ENCODE measurements at places on chromosomes 6 and 20.

DNA sequence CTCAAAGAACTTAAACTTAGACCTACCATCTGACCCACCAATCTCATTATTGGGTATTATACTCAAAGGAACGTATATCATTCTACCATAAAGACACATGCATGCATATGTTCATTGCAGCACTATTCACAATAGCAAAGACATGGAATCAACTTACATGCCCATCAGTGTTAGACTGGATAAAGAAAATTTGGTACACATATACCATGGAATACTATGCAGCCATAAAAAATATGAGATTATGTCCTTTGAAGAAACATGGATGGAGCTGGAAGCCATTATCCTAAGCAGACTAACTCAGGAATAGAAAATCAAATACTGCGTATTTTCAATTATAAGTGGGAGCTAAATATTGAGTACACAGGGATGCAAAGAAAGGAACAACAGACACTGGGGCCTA, 166.4 kb upstream of the GLP1R start:
- no peak for DNase-seq

GRCh38 chr6:136031982-136032381, 180.5 kb downstream of the PDE7B start:
- DNase-seq, result no peak

GRCh38 chr20:46694484-46694883, 5.2 kb upstream of the TP53RK start:
- DNase-seq, result peak; percentile 58

DNA sequence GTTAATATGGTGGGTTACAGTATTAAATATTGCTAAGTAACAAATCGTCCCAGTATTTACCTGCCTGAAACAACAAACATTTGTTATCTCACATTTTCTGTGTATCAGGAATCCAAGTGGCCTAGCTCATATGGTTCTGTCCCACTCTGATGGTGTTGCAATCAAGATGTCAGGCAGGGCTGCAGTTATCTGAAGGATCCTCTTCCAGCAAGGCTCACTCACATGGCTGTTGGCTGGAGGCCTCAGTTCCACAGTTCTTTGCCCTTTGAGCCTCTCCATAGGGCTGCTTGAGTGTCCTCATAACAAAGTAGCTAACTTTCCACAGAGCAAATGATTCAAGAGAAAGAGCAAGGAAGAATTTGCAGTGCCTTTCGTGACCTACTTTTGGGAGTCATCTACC, 17.7 kb downstream of the RAB22A start:
- no peak for DNase-seq

- no peak for DNase-seq
These were observed 337.5 kb upstream of the CITED2 start for GRCh38 chr6:139711804-139712585.

DNA sequence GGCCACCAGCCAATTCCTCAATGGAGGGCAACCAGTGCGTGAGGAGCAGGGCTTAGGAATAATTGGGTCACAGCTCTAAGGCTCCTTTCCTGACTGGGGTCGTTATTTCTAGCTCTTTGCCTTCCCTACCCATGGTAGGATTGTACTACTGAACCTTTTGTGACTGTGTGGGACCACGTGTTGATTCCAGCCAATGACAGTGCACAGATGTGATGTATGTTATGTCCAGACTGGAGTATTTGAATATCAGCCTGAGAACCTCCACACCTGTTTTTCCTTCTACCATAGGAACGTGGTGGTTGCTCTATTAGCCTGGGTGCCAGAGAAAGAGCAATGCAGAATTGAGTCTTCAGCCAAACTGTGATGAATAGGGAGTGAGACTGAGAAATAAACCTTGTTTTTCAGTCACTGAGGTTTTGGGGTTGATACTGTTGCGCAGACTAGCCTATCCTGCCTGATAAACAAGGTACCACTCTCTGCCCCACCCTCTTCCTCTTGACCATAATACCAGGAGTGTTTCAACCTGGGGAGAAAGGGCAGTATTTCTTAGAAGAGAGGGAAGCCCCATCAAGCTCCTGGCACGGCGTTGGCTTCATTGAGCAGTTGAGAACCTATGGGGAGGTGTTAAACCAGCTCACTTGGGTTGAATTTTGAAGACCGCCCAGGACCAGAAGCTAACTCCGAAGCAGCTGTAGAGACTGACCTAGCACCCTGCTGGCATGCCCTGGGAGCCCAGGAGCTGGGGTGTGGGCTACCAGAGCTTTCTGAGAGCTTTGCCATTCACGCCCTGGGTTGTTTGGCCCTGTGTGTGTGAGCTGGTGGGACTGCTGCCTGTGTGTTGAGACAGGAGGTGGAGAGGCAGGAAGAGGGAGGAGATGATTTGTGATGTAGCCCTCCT, 105.5 kb upstream of the BACH2 start:
- no peak for DNase-seq

- no peak for DNase-seq
These were observed 18.9 kb downstream of the PERP start for GRCh38 chr6:138088326-138088762.

- no peak for DNase-seq
These were observed 1.2 kb downstream of the NOX3 start for GRCh38 chr6:155454471-155454870.

GRCh38 chr6:105452924-105453756, 50.3 kb upstream of the PREP start:
- DNase-seq, result peak; percentile 16

GRCh38 chr6:113876695-113877094, 19.6 kb downstream of the MARCKS start:
- peak; percentile 33 for DNase-seq

- DNase-seq, result no peak
These were observed 597 bp upstream of the GLYATL3 start for GRCh38 chr6:49499126-49499525.

- DNase-seq, result no peak
These were observed 74.6 kb upstream of the LRFN2 start for GRCh38 chr6:40661726-40662125.

- DNase-seq, result peak; percentile 82
These were observed 353 bp downstream of the TRAM2 start for GRCh38 chr6:52576392-52577021.

DNA sequence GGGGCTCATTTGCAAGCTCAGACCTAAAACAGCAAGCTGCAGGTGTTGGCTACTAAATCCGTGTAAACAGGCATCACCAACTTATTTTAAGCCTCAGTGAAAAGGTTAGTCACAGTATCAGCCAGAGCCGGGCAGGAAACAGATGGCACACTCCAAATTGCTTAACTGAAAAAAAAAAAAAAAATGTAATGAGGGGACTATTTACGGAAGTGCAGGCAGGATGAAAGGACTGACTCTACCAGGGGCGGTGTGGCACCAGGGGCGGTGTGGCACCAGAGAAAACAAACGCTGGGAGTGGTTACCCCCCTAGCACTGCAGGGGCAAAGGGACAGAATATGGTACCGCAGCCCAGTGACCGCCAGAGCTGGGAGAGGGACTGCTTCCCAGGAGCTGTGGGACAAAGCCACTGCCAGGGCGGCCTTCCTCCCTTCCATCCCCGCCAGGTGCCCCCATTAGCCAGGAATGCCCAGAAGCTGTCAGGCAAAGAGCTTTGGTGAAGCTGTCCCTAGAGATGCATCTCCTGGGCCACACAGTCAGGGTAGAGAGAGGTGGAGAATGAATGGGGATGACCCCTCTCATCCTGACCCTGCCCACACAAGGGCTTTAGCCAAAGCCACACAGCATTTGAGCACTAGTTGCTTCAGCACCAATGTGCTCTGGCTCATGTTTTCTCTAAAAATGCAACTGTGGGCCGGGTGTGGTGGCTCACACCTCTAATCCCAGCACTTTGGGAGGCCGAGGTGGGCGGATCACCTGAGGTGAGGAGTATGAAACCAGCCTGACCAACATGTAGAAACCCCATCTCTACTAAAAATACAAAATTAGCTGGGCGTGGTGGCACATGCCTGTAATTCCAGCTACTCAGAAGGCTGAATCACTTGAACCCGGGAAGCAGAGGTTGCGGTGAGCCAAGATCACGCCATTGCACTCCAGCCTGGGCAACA, 39.6 kb upstream of the GFOD1 start:
- DNase-seq, result peak; percentile 64

DNA sequence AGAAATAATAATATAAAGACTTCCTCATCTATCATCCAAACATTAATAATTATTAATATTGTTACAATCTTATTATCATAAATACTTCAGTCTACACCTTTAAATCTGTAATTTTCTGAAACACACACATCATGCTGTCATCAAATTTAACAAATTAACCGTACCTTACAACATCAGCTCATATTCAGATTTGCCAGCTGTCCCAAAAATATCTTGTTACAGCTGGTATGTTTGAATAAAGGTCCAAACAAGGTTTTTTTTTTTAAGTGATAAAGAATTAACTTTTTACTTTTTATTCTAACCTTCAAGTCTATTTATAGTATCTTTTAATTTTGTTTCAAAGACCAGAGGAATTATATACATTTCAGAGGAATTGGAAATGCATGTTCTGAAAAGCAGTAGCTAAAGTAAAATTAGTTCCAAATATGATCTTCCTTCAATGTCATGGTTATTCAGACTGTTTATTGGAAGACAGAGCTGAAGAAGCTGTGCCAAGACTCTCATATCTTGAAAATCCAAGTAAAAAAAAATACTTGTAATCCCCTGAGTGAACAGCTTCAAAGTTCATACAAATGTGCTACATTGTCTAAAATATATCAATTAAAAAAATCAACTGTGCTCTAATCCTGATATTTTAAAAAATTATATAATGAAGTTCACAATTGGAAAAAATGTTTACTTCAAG, 161.7 kb upstream of the BMP5 start:
- DNase-seq, result peak; percentile 51

DNA sequence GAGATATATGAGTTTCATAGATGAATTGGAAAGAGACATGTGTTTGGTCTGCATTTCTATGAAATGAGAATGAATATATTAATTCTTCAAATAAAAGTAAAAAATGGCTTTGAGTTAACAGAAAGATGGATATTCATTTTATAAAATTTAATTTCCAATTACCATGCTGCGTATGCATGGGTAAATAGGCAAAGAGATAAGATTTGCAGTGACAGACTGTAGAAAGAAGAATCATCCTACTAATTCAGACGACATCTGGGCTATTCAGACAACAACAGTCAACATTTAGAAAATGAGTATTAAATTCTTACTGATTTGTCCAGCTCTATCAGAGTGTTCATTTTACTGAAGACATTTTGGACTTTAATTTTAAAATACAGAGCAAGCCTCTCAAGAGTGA, 602.2 kb upstream of the NRSN1 start:
- DNase-seq, result no peak

DNA sequence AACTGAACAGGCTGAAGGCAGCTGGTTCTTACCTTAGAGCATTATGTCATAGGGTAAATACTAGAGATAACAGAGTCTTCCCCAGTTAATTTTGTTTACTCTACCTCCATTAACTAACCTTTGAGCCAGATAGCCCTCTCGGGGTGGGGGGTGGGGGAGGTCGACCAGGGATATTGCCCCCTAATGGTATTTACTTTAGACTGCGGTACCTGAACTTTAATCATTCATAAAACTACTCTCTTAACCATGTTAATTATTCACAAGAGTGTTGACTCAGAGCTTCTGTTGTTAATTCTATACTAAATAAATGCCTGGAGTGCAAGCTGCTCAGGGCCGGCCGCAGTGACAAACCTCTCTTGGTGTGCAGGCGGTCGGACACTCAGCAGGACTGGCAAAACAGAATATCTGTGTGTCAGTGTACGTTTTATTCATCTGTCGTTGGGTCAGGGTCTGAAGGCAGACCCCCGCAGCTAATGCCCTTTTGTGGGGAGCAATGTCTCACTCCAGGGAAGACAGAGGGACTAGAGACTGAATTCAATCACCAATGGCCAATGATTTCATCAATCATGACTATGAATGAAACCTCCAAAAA, 152.4 kb upstream of the COL21A1 start:
- no peak for DNase-seq

- no peak for DNase-seq
These were observed 10.8 kb downstream of the ABHD16A start for GRCh38 chr6:31692353-31692752.

DNA sequence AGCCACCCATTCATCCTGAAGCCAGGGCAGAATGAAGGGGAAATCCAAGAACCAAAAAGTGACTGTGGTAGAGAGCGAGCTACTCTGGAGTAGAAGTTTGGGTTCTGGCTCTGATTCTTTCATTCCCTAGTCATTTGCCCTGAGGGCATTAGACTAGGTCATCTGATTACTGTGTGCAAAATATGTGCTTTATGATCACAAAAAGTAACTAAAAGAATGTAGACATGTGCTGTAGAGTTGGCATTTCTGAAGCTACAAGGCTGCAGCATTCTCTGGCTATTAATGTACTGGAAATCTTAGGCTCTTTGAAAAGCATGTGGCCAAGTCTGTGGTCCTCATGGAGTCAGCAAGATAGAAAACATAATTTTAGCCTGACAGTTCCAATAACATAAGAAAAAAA, 94.2 kb downstream of the TBC1D7 start:
- DNase-seq, result no peak

DNA sequence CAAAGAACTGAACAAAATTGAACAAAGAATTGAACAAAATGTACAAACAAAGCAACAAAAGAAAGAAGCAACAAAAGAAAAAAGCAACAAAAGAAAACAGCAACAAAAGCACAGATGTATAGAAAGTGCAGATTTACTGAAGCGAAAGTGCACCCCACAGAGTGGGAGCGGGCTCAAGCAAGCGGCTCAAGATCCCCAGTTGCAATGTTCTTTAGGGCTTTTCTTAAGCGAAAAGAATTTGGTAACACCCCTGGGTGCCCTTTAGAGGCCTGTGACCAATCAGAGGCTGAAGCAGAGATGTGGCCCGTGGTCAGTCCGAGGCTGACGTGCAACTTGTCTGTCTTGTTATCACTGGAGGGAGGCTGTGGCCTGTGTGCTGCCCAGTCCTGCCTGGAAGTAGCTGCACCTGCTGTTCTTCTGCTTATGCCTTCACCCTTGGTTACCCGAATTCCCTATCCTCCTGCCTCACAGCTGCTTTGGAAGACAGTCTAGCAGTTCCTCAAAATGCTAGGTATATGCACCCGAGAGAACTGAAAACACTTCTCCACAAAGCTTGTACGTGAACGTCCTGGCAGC, 13.2 kb upstream of the KIF25 start:
- no peak for DNase-seq

DNA sequence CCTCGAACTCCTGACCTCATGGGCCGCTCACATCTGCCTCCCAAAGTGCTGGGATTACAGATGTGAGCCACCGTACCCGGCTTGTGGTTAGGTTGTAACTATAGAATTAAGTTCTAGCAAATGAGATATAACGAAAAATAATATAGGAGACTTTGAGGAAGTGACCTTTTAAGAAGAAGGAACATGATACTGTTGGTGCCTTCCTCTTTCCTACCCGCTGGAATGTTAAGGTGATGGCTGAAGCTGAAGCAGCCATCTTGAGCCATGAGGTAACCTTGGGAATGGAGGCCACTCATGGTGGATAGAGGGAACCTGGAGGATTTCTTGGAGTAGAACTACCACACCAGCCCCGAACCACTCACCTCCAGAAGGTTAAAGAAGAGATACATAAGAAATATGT, 48.1 kb upstream of the MDGA1 start:
- DNase-seq, result no peak

- no peak for DNase-seq
These were observed 55.3 kb upstream of the DDR1 start for GRCh38 chr6:30829033-30829432.

- DNase-seq, result peak; percentile 57
These were observed 577 bp upstream of the SLC24A3 start for GRCh38 chr20:19211661-19212468.
